Amygdala (tissue), 56 donors: ENCODE measurements at places on chromosomes 1 and 21.

- no peak for DNase-seq
Observed at GRCh38 chr1:236853921-236854604, 59.0 kb downstream of the MTR start.

GRCh38 chr1:232878086-232878485 lies 72.3 kb upstream of the NTPCR start:
- no peak for DNase-seq

GRCh38 chr1:152035539-152036266 lies 1.1 kb downstream of the S100A11 start:
- no peak for DNase-seq

DNA sequence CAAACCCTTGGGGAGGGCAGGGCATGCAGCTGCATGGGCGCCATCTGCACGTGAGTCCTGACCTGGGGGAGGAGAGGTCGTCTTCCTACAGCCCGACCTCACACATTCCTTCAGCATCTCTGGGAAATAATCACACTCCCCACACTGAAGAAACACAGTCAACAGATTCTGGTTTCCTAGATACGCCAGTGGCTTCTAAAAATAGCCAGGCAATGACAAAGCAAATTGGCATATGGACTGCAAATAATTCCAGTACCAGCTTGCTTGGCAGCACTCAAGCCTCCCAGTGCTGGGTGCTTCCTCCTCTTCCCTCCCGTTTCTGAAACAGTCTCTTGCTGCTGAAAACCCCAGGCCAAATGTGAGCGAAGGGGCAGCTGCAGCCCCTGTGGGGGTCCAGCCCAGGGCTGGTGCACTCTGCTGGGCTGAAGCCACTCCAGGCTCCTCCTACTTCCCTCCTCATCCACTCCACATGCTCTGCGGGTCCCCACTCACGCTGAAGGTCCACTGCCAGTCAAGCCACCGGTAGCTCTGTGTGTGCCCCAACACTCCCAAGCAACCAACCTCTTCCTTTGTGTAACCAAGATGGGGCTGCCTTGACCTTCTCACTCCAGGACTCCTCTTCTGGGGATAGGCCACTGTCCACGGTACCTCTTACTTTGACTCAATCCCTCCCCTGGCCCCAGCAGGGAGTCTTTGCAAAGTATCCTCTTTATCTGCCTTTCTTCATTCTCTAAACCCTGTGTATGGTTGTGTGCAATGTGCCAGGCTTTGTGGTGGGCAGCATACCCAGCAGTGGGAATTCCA lies 69.0 kb downstream of the KCND3 start:
- DNase-seq, result peak; percentile 39

GRCh38 chr1:210251680-210252490 lies 19.3 kb downstream of the SERTAD4 start:
- no peak for DNase-seq

DNA sequence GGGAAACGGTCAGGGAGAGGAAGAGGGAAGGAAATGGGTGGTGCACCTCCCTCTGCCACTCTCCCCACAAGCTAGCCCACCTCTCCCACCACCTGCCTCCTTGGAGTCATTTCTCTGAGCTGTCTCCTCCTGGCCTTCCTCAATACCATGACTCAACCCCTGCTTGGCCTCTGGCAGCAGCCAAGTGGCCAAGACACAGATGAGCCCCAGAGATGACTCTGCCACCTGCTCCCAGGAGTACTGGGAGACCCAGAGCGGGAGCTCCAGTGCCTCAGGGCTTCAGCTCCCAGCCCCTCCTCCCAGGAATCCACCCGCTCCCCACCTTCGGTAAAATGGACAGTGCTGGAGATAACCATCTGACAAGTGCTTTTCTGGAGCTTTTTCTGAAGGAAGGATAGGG lies 2.6 kb downstream of the S100A16 start:
- no peak for DNase-seq

- no peak for DNase-seq
Observed at GRCh38 chr1:163248064-163248463, 45.3 kb upstream of the RGS5 start.

DNA sequence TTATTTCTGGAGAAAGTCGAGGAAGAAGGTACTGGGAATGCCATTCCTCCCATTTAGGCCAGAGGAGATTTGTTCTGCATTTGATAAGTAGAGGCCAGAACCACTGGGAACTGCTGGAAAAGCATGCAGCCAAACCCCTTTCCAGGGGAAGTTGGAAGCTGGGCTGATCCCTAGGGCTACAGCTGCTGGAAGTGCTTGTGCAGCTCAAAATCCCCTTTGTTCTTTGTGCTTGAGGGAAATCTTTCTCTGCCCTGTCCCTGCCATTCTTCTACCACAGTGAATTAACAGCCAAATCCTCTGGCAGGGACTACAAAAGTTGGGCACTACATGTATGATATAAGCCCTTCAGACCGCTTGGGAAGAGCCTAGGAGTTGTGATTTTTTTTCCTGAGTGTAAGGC lies 734.1 kb downstream of the LRRIQ3 start:
- DNase-seq, result no peak

DNA sequence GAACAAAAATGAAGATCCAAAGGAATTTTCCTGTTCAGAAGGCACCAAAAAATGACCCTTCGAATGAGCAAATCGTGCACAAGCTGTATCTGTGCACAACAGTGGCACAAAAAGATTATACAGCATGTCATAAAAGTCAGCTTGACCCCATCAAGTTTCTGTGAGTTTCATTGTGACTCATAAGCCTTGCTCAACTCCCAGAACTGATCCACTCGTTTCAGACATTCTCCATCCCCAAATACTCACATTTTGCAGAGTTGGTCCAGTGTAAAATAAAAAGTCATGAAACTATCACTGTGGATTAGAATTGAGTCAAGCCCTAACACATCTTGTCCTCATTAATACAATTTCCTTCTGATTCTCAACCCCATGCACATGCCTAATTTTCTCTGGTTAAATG lies 174.7 kb upstream of the PKN2 start:
- DNase-seq, result no peak
